ENCODE measurements at places on chromosomes 6 and 20. TPM values are rescaled to one million over a fixed set of nuclear protein-coding genes. Genes with fewer than 3 reads are reported as not detected.

The LY6G5C gene
- 3.6 TPM for total RNA-seq

The NMBR gene
- not detected for total RNA-seq

The OR2B6 gene
- not detected for total RNA-seq

The ECI2 gene
- 78.5 TPM for total RNA-seq

The DEFB114 gene
- not detected for total RNA-seq

The SAMD3 gene
- total RNA-seq: 5.0 TPM

The OR2H2 gene
- total RNA-seq: not detected

The FUCA2 gene
- 38.8 TPM for total RNA-seq

The ARMC2 gene
- total RNA-seq: 0.17 TPM

The PDYN gene
- not detected for total RNA-seq

The COX4I2 gene
- total RNA-seq: not detected

DNA sequence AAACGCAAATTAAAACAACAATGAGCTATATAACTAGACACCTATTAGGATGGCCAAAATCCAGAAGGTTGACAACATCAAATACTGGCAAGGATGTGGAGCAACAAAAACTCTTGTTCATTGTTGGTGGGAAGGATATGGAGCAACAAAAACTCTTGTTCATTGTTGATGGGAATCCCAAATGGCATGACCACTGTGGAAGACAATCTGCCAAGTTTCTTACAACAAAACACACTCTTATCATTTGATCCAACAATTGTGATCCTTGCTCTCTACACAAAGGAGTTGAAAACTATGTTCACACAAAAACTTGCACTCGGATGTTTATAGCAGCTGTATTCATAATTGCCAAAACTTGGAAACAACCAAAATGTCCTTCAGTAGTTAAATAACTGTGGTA is 61.8 kb upstream of the LAMA2 start:
- no peak for DNase-seq

DNA sequence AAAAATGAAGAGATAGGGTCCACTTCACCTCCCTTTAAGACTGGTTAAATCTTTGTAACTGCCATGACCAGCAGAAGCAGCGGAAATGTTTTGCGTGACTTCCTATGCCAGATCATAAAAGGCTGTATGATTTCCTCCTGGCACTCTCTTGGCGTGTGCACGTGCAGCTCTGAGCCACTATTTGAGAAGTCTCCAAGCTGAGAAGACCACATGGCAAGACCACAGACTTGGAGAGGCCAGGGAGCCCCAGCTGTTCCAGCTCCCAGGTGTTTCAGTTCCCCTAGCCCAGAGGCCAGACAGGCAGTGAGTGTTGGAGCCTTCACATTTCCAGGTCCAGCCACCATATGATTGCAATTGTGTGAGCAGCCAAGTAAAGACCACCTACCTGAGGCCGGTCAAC is 259.3 kb upstream of the RIN2 start:
- DNase-seq: no peak

DNA sequence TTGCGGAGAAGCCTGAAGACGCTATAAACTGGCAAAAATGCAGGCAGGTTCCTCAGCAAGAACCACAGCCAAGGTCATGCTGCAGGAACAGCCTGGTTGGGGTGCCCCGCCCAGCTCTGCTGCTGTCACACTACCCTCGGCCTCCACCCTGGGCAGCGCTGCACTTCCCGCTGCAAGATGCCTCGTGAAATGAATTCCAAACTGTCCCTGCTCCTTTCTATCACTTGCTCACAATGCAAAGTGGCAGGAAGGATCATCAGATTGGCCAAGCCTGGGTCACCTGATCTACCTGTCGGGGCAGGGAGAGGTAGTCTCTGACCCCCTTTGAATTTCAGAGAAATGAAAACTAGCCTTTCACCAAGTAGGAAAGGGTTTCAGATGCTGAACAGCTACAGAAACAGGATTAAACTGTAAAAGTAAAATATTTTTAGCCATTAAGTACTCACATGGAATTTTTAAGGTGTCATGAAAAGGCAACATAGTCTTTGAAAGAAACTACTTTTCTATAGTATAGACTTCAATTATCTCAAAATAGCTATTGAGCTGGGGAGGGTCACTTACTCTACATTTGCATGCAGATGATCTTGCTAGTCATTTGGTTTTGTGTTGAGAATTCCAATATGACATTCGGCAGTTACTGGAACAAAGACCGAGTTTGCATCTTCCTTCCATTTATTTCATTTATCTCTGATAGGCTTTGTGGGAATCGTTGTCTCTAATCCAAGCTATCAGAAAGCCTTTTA is 236.4 kb upstream of the ASCC3 start:
- DNase-seq: no peak

DNA sequence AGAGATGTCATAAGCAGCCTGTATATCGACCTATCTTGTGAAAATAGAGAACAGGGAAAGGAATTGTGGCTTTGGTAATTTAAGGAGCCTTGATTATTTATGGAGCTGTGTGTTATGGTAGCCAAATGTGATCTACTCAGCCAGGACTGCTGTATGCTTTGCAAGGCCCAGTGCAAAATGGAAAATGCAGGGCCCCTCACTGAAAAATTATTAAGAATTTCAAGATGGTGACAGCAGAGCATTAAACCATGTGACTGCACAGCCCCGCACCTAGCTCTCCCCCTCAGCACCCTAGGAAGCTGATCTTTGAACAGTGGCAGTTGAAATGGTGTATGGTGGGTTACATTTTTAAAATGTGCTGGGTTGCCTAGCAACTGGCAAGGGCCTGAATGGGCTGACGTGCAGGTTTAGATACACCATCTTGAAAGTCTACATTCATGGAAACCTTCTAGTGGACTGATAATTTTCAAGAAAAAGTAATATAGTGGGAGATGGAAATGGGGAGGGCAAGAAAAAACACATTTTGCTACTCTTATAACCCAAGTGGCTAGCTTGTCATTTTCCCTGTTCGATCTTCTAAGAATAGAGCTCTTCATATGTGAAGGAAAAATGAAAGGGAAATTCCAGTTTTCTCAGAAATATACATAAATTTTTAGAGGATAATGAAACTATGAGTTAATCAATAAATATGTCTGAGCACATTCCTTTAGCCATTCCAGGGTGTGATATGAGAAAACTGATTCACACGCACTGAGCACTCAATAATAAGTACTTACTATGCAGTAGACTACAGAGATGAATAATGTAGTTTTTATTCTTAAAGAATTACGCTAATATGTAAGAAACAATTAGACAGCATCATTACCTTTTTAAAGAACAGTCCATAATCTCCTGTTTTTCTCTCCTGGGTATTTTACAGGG is 208.0 kb downstream of the ARHGAP18 start:
- no peak for DNase-seq

- DNase-seq: no peak
Observed at GRCh38 chr20:22307409-22307808, 277.0 kb downstream of the FOXA2 start.

DNA sequence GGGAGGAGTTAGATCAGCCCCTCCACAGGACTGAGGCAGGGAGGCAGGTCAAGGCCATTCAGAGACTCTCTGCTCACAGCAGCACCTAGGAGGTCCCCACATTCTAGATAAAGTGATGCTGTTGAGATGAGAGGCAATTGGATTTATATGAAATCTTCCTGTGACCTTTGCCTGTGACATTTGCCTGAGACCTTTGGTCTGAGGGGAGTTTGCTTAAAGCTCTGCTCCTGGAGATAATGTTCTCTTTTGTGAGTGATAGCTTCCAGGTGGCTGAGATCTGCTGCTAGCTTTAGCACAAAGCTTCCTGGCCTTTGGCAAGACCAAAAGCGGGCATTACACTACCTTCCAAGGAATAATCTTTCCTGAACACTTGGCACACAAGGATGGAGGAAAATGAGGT is 43.3 kb downstream of the TMEM244 start:
- no peak for DNase-seq

- no peak for DNase-seq
Observed at GRCh38 chr6:49634092-49634835, 2.4 kb downstream of the RHAG start.

DNA sequence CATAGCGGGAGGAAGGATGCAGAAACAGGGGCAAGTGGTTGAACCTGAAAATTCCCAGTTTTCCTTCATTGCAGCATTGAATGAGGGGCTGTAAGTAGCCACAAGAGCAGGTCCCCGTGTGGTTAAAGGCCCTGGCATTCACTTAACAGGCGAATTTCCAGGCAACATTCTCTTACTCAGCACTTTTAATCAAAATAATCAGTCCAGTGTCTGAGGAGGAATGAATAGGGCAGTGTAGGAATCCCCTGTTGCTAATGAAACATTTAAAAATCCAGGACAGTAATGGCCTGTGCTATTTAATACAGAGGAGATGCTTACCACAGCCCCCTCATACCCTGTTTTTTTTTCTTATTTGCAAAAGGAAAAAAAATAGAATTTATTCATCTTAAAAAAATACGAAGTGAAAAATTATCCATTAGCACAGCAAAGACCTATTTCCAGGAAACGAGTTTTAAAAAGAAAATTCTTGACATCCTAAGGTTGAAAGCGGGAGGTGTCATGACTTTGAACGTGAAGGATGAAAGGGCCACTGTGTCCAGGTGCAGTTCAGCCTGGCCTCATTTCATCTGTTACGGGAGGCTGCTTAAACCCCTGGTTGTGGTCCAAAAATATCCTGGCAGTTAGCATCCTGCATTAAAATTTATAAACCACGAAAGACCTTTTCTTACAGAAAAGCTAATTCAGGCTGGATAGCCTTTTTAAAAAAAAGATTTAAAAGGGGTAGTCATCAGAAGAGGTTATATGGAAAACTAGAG is 20.2 kb downstream of the MYLK4 start:
- DNase-seq: no peak

DNA sequence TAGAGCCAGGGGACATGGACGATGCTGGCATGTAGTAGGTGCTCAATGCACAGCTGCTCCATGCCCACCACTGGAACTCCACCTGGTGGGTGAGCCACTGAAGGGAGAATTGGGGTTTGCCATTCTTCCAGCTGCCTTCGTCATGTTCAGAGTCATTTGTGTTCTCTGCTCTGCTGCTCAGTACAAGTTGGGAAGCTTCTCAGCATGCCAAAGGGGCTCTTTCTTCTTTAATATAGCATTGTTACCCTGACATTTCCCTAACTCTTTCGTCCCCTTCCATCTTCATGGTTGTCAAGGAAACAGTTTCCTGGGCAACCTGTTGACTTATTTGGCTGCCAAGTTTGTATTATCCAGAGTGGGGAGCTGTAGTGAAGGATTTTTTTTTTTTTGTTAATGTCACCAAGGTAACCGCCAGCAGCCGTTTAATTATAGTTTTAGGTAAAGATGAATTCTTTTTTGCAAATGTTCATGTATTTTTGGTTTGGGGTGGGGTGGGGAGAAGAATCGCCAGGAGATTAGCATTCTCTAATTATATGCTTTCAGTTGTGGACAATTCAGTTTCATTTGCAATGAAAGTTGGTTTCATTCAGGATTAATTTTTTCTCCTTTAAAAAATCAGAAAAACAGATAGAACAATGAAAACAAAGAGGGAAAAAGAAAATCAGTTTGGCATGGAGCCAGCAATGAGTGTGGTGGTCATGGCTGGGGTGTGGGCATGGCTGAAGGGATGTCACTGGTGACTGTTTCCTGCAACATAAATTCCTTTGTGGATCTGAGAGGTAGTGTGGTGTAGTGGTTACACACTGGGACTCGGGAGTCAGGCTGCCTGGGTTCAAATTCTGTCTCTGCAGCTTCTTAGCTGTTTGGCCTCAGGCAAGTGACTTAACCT is 73.0 kb upstream of the KCNG1 start:
- no peak for DNase-seq

DNA sequence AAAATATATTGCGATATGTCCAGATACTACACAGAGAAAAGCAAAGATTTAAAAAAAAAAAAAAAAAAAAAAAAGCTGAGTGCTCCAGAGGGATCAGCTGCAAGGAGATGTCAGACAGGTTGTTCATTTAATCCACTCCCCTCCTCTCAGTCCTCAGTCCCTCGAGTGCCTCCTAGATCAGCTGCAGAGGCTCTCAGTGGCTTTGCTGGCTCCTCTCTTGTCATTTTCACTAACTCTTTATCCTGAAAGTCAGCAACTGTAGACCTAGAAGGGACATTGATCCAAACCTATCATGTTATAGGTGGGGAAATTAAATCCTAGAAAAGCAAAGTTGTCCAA is 61.6 kb downstream of the KIAA0319 start:
- no peak for DNase-seq

GRCh38 chr6:149275621-149276020 is 41.9 kb upstream of the TAB2 start:
- DNase-seq: no peak

- DNase-seq: no peak
Observed at GRCh38 chr6:82957171-82957867, 108.3 kb downstream of the UBE3D start.

GRCh38 chr6:4179960-4180651 is 44.7 kb upstream of the ECI2 start:
- no peak for DNase-seq

GRCh38 chr6:90251295-90251992 is 45.2 kb downstream of the BACH2 start:
- DNase-seq: peak; percentile 35

- no peak for DNase-seq
Observed at GRCh38 chr6:145891565-145891964, 72.6 kb downstream of the SHPRH start.

GRCh38 chr6:131754088-131754487 is 43.3 kb upstream of the CTAGE9 start:
- no peak for DNase-seq

- DNase-seq: no peak
Observed at GRCh38 chr6:37650071-37650481, 47.6 kb downstream of the MDGA1 start.

DNA sequence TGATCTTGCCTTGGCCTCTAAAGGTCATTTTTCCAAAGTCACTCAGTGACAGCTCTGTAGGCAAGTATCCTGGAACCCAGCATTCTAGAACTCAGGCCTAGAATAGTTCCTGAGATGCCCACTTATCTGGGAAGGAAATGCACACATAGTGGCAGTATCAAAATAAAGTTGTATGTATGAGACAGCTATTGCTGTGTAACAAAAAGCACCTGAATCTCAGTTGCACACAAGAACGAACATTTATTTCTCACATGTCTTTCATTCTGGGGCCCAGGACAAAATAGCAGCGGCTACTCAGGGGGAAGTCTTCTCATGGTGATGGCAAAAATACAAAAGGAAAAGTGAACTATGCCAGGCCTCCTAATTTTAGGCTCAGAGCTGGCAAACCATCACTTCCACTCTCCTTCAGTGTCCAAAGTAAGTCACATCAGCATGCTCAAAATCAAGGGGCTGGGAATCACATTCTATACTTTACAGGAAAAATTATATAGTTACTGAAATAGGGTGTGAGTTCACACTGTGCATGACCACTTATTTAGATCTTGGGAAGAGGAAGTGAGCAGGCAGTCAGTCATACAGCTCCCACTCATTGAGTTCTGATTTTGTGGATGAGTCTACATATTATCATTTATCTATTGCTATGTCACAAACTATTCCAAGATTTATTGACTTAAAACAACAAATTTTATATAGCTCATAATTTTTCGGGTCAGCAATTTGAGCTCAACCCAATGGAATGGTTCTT is 133.7 kb upstream of the RIN2 start:
- peak; percentile 18 for DNase-seq

DNA sequence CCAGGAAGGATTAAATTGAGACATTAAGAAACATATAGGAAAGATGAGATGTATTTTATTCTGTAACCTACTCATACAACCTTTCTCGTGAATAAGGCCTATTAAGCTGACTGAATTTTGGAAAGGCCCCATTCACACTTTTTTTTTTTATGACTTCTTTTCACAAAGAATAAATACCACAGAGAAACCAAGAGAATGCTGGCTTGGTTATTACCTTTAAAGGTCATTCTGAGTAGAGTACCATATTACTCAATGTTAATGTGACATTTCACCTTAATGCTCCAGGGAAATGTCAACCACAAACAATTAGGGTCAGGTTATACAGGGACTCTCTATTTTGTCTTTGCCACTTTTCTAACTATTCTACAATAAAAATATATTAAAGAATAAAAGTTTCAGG is 204.9 kb upstream of the PTCHD4 start:
- no peak for DNase-seq
